Tibial artery (tissue), 4 donors: ENCODE measurements at places on chromosomes 2 and 18.

DNA sequence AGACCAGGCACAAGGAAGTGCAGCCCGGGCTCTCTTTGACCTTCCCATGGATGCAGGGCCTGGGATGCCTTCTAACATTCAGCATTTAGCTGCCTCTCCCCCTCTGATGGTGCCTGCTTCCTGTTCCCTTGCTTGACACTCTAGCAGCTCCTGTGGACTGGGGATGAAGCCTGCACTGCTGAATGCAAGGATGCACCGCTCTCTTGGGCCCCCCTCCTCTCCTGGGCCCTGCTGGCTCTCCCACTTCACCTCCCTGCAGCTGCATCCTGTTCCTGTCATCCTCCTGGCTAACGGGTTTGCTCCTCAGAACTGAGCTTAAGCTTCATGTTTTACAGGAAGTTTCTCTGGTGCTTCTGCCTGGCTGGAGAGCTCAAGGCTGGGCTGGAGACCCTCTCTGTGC is 254.1 kb downstream of the TSN start:
- H3K27me3 ChIP-seq = no peaks in the 10 kb centered on the region
- H3K36me3 ChIP-seq = no peaks in the 10 kb centered on the region
- no peak overlapping the region for H3K4me3 ChIP-seq
- H3K4me1 ChIP-seq = no peaks in the 10 kb centered on the region
- DNase-seq = no peak

GRCh38 chr18:33616556-33616955 is 38.5 kb downstream of the ASXL3 start:
- H3K4me1 ChIP-seq = no peaks in the 10 kb centered on the region
- H3K27me3 ChIP-seq = no peaks in the 10 kb centered on the region
- no peak overlapping the region for H3K27ac ChIP-seq
- DNase-seq = no peak

- H3K4me3 ChIP-seq = no peak overlapping the region
- H3K27ac ChIP-seq = no peak overlapping the region
- no peaks in the 10 kb centered on the region for H3K4me1 ChIP-seq
- no peaks in the 10 kb centered on the region for H3K36me3 ChIP-seq
- no peaks in the 10 kb centered on the region for H3K27me3 ChIP-seq
- DNase-seq = no peak
Measured at GRCh38 chr2:65373365-65373918, 59.0 kb downstream of the SPRED2 start.

- H3K27me3 ChIP-seq = no peaks in the 10 kb centered on the region
- H3K4me1 ChIP-seq = peaks cover 8% of the 10 kb centered on the region
- H3K36me3 ChIP-seq = no peaks in the 10 kb centered on the region
- no peak for DNase-seq
- H3K4me3 ChIP-seq = no peak overlapping the region
Measured at GRCh38 chr2:143808166-143808565, 678.9 kb downstream of the ARHGAP15 start.

DNA sequence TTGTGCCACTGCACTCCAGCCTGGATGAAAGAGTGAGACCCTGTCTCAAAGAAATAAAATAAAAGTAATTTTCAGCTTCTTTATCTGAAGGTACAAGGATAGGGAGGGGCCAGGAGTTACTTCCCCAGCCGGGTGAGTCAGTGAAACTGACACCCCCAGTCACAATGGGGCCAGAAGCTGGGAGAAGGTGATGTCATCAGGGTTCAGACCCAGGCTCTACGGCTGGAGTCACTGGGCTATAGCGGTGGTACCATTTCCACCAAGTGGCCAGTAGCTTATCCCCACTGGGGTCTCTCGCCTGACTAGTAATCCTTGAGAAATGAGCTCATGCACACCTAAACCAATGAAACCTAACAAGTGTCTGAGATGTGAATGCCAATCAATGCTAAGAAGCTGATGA is 107.9 kb downstream of the ALPK2 start:
- H3K4me3 ChIP-seq = no peak overlapping the region
- H3K27me3 ChIP-seq = no peaks in the 10 kb centered on the region
- H3K27ac ChIP-seq = no peak overlapping the region
- no peak for DNase-seq

DNA sequence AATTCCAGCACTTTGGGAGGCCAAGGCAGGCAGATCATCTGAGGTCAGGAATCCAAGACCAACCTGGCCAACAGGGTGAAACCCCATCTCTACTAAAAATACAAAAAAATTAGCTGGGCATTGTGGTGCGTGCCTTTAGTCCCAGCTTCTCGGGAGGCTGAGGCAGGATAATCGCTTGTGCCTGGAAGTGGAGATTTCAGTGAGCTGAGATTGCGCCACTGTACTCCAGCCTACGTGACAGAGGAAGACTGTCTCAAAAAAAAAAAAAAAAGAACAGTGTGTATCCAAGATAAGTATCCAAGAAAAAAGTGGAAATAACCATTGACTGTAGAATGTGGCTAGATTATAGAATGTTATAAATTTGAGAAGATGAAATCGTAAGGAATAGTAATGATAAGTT is 142.1 kb downstream of the FAM124B start:
- H3K27me3 ChIP-seq = no peaks in the 10 kb centered on the region
- H3K27ac ChIP-seq = no peak overlapping the region
- H3K36me3 ChIP-seq = no peaks in the 10 kb centered on the region
- H3K4me3 ChIP-seq = no peak overlapping the region
- H3K4me1 ChIP-seq = peaks cover 5% of the 10 kb centered on the region

- H3K36me3 ChIP-seq = no peaks in the 10 kb centered on the region
- H3K4me3 ChIP-seq = no peak overlapping the region
- H3K4me1 ChIP-seq = peaks cover 29% of the 10 kb centered on the region
- H3K27ac ChIP-seq = no peak overlapping the region
- peak; percentile 65 for DNase-seq
Measured at GRCh38 chr2:128308284-128308731, 10.4 kb downstream of the HS6ST1 start.

GRCh38 chr2:73069041-73069854 is 2.3 kb downstream of the SFXN5 start:
- DNase-seq = no peak
- H3K4me1 ChIP-seq = no peaks in the 10 kb centered on the region
- H3K27ac ChIP-seq = no peak overlapping the region
- H3K27me3 ChIP-seq = no peaks in the 10 kb centered on the region
- H3K4me3 ChIP-seq = peak overlapping the region; percentile 89

- no peak overlapping the region for H3K27ac ChIP-seq
- H3K36me3 ChIP-seq = no peaks in the 10 kb centered on the region
- H3K27me3 ChIP-seq = no peaks in the 10 kb centered on the region
- no peaks in the 10 kb centered on the region for H3K4me1 ChIP-seq
- DNase-seq = no peak
Measured at GRCh38 chr2:127776122-127776780, 34.7 kb downstream of the WDR33 start.

GRCh38 chr18:44742718-44743311 is 62.1 kb downstream of the SETBP1 start:
- no peaks in the 10 kb centered on the region for H3K27me3 ChIP-seq
- H3K4me3 ChIP-seq = no peak overlapping the region

DNA sequence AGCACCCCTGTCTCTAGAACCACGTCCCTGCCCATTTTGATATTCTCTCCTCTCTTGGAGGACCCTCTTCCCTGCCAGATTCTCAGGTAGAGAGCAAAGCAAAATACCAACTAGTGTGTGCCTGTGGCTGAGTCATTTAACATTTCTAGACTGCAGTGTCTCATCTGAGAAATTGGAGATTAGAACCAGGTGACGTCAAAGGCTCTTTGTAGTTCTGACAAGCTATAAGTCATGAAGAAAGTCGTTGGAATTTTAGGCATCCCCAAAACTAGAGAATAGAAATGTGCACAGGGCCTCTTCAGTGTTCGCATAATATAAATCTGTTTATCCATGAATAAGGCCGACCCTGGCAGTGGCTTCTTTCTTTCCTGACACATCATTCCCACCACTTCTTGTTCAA is 74.4 kb upstream of the TANC1 start:
- DNase-seq = no peak
- no peak overlapping the region for H3K4me3 ChIP-seq
- no peaks in the 10 kb centered on the region for H3K36me3 ChIP-seq

GRCh38 chr18:45019469-45019868 is 338.8 kb downstream of the SETBP1 start:
- DNase-seq = no peak
- no peak overlapping the region for H3K27ac ChIP-seq
- peaks cover 60% of the 10 kb centered on the region for H3K4me1 ChIP-seq
- no peaks in the 10 kb centered on the region for H3K36me3 ChIP-seq
- no peaks in the 10 kb centered on the region for H3K27me3 ChIP-seq
- H3K4me3 ChIP-seq = no peak overlapping the region

DNA sequence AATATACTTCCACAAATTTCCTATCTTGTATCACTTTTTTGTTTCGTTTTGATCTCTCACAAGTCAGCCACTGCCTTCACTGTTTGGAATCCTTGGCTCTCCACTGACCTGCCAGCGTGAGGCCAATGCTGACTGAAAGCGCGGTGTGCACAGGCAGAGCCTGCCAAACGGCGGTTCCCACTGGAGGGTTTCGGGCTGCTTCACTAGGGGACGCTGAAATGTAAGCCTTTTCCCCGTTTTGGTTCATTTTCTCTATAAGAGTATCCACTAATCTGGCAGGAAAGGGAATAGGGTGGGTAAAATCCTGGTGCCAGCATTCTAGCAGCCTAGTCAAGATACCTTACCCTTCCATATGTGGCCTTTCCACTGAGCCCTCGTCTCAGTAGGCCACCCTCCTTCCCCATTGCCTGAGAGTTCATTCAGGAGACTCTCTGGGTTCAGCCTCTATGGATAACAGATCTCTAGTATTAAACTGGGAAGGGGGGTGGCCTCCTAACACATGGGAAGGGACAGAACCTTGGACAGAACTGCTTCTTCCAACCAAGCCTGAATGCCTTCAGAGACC is 91.5 kb downstream of the DYM start:
- no peaks in the 10 kb centered on the region for H3K27me3 ChIP-seq
- no peak for DNase-seq
- H3K4me3 ChIP-seq = no peak overlapping the region
- H3K4me1 ChIP-seq = no peaks in the 10 kb centered on the region
- H3K27ac ChIP-seq = no peak overlapping the region
- H3K36me3 ChIP-seq = no peaks in the 10 kb centered on the region

- no peak overlapping the region for H3K27ac ChIP-seq
- H3K4me3 ChIP-seq = no peak overlapping the region
- DNase-seq = no peak
- H3K27me3 ChIP-seq = no peaks in the 10 kb centered on the region
Measured at GRCh38 chr2:214050731-214051130, 360.1 kb upstream of the VWC2L start.

DNA sequence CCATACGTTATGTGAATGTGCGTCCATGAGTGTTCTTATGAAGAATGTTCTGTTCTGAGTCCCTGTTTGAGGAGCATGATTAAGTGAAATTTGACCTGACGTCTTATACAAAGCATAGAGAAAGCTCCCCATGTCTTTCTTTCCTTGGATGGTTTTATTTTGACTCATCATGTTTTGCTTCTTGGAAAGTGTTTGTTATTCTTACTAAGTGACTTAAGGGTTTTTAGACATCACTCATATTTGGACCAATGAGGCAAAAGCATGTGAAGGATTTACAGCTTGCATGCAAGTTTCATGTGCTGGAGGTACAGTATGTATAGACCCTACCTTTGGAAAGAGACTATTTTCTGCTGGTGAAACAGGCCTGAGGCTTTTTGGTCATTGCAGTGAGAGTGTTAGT is 33.5 kb upstream of the ZEB2 start:
- no peaks in the 10 kb centered on the region for H3K36me3 ChIP-seq
- no peak for DNase-seq
- no peak overlapping the region for H3K27ac ChIP-seq
- peaks cover 16% of the 10 kb centered on the region for H3K4me1 ChIP-seq
- H3K4me3 ChIP-seq = no peak overlapping the region

DNA sequence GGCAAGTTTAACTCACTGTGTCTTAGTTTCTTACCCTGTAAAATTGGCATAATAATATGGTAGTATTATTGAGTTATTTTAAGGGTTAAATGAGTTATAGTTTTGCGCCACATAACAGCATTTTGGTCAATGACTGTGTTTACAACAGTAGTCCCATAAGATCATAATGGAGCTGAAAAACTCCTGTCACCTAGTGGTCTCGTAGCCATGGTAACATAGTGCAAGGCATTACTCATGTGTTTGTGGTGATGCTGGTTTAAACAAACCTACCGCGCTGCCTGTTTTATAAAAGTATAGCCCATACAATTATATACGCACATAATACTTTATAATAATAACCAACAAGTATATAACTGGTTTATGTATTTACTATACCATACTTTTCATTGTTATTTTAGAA is 15.8 kb downstream of the UNC80 start:
- H3K4me1 ChIP-seq = no peaks in the 10 kb centered on the region
- H3K36me3 ChIP-seq = no peaks in the 10 kb centered on the region
- no peak overlapping the region for H3K4me3 ChIP-seq
- no peak for DNase-seq
- H3K27ac ChIP-seq = no peak overlapping the region

GRCh38 chr2:176039375-176039774 is 37.3 kb upstream of the LNPK start:
- no peaks in the 10 kb centered on the region for H3K36me3 ChIP-seq

DNA sequence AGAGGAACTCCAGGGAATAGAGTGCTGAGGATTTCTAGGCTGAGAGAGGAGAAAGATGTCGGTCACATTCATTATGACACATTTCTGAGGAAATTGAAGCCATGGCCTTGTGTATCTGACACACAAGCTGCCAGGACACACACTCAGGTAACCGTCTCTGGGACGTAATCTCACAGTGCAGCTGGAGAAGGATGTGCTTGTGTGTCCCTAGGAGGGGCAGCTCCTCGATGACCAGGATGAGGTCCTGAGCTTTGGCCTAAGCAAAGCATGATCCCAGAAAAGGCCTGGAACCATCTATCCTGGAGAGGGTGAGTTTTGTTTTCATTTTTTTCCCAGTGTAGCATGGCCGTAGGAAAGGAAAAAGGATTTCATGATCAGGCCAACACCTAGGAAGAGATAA is 102.2 kb downstream of the CAPN13 start:
- no peaks in the 10 kb centered on the region for H3K27me3 ChIP-seq
- peak overlapping the region; percentile 50 for H3K27ac ChIP-seq
- no peak overlapping the region for H3K4me3 ChIP-seq
- no peak for DNase-seq
- peaks cover 30% of the 10 kb centered on the region for H3K4me1 ChIP-seq

DNA sequence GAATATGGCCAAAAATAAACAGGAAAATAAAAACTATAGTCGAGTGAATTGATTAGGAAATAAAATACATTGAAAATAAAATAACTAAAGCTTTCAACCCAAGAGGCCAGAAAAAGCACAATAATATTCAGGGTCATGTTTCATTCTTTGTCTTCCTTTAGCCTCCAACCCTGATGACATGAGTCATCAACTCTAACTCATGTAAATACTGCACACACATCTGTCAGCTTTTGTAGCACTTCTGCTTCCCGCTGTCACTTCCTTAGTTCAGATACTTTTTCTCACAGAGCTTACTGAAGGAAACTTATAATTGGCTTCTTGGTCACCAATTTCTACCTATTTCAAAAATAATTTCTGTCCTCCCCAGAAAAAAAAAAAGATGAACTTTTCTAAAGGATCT is 112.8 kb downstream of the UPP2 start:
- no peak overlapping the region for H3K27ac ChIP-seq
- H3K4me1 ChIP-seq = no peaks in the 10 kb centered on the region
- H3K27me3 ChIP-seq = no peaks in the 10 kb centered on the region
- H3K4me3 ChIP-seq = no peak overlapping the region
